ENCODE measurements at places on chromosomes 12 and 14.

- DNase-seq, result no peak
Observed at GRCh38 chr12:105281694-105282049, 45.7 kb upstream of the APPL2 start.

- DNase-seq, result no peak
Observed at GRCh38 chr12:124094733-124095132, 121.7 kb downstream of the ZNF664 start.

- no peak for DNase-seq
Observed at GRCh38 chr12:117214797-117215196, 24.5 kb upstream of the FBXO21 start.

DNA sequence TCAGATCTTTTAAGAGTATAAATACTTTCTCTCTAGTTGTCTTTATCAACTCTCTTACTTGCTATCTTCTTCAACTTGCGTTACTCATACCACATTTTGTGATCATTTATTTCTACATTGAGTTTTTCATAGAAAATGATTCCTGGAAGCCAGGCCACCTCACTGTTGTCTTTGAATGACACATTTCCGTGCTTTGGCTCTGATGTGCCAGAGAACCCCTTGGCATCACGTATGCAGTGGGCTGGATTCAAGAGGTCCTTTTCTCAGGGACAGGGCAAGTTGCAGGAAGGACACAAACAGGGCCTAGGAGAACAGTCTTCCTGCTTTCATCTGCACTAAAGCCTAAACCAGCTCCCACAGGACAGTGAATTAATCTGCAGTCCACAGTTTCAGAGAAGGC, 70.3 kb upstream of the PYGL start:
- no peak for DNase-seq

- DNase-seq, result no peak
Observed at GRCh38 chr12:43028826-43029225, 439.3 kb upstream of the PRICKLE1 start.

- no peak for DNase-seq
Observed at GRCh38 chr14:79708426-79709388, 502.6 kb downstream of the DIO2 start.

- DNase-seq, result no peak
Observed at GRCh38 chr14:32542507-32542906, 213.4 kb downstream of the AKAP6 start.

DNA sequence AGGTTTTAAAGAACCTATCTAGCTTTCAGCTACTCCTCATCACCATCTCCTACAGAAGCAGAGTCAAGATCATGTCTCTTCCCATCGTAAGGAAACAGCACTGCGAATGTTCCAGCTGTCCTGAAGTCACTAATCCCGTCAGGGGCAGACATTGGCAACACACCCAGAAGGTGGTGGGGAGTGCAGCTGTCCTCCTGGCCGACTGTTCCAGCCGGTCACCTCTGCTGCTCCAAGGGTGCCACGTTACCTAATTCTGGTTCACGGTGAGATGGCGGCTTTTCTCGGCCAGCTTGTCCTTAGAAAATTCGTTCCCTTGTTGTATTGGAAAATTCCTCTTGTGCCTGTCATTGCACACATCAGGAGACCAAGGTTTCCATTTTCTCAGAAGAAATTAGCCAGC, 196.2 kb downstream of the ZFP36L1 start:
- no peak for DNase-seq

DNA sequence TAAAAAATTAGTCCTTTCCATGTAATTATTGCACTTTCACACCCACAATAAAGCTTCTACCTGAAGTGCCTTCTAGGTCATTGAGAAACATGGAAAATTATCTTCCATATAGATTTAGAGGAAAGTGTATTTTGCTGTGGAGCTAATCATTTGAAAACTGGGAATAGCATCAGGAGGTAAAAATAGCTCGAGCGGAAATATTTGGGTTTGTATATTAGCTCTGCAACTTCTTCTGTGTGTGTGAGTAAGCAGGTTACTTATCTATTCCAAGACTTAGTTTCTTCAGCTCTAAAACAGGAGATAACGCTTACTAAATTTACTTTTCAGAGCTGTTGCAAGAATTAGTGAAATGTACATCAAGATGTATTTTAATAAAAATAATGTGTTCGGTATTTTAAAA, 95.0 kb upstream of the MON2 start:
- no peak for DNase-seq

- no peak for DNase-seq
Observed at GRCh38 chr14:52467515-52468266, 84.6 kb downstream of the TXNDC16 start.

DNA sequence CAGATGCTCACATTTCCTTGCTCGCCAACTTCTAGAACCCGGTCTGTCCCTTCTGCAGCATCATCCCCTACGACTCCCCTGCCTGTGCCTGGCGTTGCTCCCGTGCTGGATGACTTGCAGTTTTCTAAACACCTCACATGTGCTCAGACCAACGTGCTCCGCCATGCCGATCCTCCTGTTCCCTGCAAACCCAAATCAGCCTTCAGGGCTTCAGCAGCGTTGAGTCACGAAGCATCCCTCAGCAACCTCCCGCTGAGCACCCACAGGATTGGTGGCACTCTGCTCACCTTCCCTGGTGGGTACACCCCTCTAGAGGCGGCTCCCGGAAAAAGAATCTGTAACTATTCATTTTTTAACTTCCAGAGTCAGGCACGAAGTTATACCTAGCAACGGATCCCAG, 2.8 kb upstream of the PIWIL1 start:
- DNase-seq, result no peak

GRCh38 chr14:24673059-24673458, 39.1 kb upstream of the GZMB start:
- no peak for DNase-seq

- peak; percentile 69 for DNase-seq
Observed at GRCh38 chr14:50955373-50956043, 11.2 kb upstream of the PYGL start.

DNA sequence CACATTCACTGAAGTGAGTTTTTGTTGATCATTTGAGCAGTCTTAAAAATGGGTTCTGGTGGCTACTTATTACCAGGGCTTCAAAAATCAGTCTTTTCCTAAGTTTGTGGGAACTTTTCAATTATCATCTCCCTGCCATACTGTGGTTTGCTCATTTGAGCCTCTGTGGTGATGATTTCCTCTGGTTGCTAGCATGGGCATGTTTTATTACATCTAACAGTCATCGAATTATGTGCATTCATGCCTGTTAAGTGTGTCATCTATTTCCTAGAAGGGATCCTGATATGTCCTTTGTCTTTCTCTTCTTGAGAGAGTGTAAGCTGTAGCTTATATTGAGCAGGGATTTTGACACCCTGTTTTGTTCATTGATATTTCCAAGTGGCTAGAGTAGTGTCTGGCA, 116.8 kb downstream of the WIF1 start:
- DNase-seq, result no peak

- DNase-seq, result no peak
Observed at GRCh38 chr12:120719072-120719471, 6.6 kb upstream of the ACADS start.

- DNase-seq, result no peak
Observed at GRCh38 chr14:58796242-58797009, 158.7 kb downstream of the DACT1 start.

GRCh38 chr12:59119676-59120075, 199.4 kb upstream of the LRIG3 start:
- DNase-seq, result no peak

- DNase-seq, result no peak
Observed at GRCh38 chr12:110619534-110619953, 5.6 kb downstream of the TCTN1 start.

DNA sequence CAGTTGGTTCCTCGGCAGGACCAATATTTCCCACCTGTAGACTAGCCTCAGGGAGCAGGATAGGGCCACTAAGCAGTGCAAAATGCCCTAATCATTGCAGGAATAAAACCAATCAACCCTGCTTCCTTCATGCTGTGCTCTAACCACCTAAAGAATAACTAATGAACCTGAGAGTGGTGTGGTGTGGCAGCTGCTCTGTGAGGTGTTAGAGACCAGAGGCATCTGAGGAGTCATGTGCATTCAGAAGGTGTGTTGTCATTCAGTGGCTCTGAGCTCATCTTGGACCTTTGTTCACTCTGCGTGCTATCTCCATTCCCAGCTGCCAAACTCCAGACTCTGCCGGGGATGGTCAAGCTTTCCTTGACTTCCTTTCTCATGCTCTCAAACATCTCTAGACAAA, 136.7 kb upstream of the EGLN3 start:
- no peak for DNase-seq

GRCh38 chr14:104087505-104087904, 2.0 kb downstream of the ASPG start:
- no peak for DNase-seq

GRCh38 chr14:54197369-54197768, 199.4 kb upstream of the CDKN3 start:
- no peak for DNase-seq

GRCh38 chr12:39365364-39366001, 77.4 kb downstream of the KIF21A start:
- no peak for DNase-seq

DNA sequence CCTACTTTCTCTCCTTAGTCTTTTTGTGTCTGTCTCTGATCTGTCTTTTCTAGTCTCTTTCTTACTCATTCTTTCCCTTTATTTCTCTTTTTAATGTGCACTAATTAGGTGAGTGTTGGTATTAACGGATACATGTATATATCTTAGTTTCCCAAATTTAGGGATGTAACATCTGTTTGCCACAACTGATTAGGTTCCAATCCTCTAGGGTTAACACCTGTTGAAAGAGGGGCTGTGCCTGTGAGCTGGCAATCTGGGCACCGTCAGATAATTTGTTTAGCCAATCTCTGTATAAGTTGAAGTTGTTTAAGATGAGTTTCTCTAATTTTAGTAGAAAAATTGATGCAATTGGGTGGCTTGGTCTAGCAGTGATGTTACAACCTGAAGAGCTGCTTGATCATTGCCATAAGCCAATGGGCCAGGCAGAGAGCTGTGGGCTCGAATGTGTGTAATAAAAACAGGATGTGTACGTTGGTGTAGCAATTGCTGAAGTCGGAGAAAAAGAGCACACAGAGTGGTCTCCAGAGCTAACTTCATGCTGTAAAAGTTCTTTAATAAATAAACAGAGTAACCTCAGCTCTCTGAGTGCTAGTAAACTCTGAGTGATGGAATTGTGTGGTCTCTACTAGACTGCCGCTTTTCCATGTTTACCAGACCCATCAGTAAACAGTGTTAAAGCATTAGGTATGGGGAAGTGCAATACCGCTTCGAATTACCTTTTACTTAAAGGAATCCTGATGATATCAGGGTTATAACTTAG, 18.3 kb upstream of the LYZ start:
- no peak for DNase-seq

GRCh38 chr12:102067574-102068258, 5.9 kb upstream of the WASHC3 start:
- DNase-seq, result no peak

DNA sequence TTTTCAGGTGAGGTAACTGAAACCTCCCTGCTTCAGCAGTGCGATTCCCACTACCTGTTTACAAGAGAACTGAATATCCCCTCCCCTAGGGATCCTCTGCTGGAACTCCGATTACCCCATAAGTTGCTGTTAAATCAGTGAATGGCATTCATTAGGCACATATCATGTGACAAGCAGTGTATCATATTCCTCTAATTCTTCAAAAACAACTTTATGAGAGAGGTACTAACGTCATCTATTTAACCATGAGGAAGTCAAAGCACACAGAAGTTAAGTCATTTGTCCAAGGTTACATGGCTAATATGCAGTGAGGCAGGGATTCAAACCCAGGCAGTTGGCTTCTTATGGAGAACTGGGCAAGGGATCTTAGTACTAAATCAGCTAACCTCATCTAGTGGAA, 43.9 kb upstream of the PCED1B start:
- DNase-seq, result no peak

GRCh38 chr12:3777206-3777809, 24.4 kb upstream of the CRACR2A start:
- DNase-seq, result no peak
